Nucleus accumbens (tissue), 56 donors: ENCODE measurements at places on chromosomes 5 and 9.

DNA sequence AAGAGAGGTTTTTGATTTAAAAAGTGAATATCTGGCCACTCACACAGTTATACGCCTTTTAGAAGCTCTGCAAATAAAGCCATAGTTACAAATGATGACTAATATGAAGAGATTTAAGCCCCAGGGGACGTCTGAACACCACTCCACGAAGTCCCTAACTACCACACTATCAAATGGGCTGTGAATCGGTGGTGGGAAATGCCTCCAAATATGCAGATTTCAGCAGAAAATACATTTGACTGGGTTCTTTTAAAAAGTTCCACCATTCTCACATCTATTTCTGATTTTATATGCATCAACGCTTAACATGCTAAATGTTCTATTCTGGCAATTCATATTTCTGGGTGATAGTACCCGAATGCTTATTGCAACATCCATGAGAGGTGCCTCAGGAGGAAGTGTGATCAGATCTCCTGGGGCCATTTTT, 22.5 kb downstream of the TICAM2 start:
- DNase-seq = no peak

DNA sequence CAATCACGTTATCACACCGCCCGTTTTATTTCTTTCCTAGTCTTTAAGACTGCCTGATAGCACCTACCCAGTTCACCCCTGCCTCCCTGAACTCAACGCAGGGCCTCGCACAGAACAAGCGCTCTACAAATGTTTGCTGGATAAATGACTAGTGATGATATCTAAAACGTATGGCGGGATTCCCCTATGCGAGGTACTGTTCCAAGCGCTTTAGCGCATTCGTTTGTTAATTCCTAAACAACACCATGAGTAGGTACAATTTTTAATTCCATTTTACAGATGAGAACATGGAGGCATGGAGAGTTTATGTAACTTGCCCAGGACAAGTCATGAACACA, 6.6 kb downstream of the POU4F3 start:
- no peak for DNase-seq

DNA sequence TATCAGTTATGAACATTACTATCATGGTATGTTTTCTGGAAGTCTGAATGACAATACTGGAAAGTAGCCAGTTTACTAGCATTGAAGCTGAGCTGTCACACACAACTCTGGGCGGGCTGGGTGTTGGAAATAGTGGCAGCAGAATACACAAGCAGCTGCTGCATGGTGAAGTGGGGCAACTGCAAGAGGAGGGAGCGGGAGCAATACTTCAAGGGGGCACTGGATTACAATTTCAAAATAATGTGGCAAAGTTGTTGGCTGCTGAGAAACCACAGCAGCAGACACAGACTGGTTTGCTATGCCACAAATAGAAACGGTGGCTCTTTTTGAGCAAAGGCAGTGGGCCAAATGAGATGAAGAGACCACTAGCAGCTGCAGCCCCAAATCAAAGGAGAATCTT, 350.2 kb downstream of the KIAA0825 start:
- DNase-seq = no peak

DNA sequence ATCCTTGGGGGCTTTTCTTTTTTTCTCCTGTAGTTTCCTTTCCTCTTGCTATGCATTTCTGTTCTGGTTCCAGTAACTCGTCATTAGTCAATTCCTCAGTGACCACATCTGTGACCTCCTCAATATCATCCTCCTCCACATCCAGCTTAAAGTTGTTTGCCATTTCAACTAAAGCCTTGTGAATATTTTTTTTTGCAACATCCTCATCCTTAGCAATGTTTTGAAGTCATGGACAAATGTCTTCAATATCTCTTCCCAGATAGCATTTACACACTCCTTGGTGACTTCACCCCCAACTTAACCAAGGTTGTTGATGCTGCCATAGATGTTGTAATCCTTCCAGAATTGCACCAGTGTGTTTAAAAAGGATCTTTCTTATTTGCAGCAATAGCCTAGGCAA, 14.7 kb upstream of the ADRB2 start:
- DNase-seq = no peak

DNA sequence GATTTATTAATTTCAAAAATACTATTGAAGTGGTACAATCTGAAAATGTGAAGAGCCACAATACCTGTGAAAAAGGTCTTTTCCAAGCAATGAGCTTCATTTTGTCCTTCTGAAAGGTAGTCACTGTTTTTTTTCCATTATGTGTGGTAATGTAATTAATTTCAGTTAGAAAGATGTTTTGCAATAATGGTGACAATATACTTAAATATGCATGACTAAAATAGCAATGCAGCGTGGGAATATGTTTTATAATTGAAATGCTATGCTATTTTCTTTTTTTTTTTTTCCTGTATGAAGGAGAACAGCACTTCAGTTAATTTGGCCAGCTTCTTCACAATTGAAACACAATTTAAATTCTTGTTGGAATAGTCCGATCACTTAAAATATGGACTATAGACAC, 41.9 kb downstream of the NPR3 start:
- no peak for DNase-seq

DNA sequence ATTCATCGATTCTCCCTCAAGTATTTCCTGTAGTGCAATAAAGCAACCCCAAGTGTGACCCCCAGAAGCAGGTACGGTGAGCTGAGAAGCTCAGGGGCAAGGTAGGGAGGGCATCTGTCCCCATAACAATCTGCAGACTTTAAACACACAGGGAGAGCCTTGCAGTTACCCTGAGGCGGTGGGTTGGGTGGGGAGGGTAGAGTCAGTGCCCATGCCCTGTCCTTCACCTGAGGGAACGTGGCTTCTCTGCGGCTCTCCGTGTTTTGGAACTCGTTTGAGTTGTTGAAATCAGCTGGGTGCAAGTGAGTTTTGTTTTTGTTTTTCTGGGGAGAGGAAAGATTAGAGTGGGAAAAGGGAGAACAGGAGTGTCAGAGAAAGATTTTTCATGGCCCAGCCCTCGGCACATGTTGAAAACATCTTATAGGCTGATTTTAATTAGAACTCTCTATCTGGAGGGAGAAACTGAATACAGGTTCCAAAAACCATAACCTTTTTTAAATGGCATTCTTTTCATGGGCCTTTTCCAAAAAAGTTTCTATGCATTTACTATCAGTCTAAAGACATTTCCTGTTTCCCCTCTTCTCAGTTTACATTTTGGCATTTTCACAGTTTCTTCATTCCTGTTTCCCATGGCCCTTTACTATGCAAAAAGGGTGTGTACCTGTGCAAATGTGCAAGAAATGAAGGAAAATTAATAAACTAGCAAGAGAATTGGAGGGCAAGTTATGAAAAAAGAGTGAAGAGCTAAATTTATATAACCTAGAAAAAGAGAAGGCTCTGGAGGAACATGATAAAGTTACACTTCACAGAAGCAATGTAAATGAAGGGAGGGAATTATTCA, 266.5 kb upstream of the VLDLR start:
- no peak for DNase-seq

GRCh38 chr5:15807871-15808270, 307.9 kb downstream of the FBXL7 start:
- no peak for DNase-seq

- DNase-seq = no peak
Observed at GRCh38 chr9:111179577-111179976, 141.3 kb upstream of the LPAR1 start.

DNA sequence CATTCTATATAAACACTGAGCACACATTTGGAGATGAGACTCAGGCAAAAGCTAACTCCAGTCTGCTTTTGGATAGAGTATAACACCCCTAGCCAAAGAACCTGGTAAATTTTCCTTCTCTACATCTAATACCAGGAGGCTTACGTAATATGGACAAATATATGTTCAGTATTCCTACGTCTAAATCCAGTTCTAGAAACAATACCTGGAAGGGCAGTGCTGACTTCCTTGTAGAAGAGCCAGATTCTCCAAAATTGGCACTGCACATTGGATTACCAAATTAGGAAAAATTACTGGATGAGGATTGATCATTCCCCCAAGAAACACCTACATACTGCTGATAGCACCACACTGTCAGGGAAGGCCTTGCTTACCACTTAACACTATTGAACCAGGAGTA, 247.4 kb downstream of the SAXO1 start:
- no peak for DNase-seq

DNA sequence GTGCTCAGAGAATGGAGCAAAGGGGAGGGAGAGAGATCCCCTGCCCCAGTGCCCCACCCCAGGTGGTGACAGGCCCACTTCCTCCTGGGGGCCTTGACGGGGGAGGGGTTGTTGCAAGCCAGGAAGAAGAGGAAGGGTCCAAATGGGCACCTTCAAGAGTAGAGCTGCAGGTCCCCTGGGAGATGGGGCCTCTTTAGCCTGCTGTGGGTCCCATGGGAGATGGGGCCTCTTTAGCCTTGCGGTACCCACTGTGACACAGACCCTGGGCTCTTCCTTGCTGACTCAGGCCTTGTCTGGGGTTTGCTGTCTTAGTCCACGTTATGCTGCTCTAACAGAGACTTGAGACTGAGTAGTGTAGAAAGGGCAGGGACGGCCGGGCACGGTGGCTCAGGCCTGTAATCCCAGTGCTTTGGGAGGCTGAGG, 9.6 kb upstream of the TOR4A start:
- no peak for DNase-seq

- no peak for DNase-seq
Observed at GRCh38 chr9:38311382-38312270, 80.9 kb upstream of the ALDH1B1 start.

DNA sequence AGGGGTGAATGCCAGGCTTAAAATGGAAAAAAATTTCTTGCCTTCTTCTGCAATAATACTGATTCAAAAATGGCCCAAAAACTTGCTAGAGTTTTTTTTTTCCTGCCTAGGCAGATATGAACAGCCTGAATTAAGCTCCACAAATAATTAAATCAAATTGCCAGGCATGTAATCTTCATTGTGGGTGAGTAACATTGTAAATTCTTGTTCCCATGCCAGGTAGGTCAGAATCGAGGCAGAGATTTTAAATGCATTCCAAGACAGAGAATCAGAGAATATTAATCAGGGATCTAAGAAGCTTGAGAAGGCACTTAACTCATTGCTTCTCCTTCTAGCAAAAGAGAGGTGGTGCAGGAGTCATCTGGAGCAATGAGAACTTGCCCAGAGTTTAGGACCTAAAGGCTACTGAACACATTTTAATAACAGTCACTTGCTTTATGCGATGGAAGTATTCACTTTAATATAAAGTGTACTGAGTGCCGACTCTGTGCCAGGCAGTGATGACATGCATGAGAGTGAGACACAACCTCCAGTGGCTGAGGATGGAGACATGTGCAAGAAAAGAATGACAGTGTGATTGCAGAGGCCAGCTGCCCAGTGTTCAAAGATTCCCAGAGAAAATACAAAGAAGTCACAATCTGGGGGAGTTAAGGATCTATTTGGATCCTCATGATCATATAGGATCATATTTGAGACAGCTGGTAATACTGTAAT, 102.3 kb downstream of the APBA1 start:
- no peak for DNase-seq

GRCh38 chr5:83595217-83595616, 123.7 kb downstream of the VCAN start:
- no peak for DNase-seq

- no peak for DNase-seq
Observed at GRCh38 chr5:34867660-34868059, 28.7 kb downstream of the TTC23L start.

GRCh38 chr5:10760921-10761184, 181 bp downstream of the DAP start:
- no peak for DNase-seq

DNA sequence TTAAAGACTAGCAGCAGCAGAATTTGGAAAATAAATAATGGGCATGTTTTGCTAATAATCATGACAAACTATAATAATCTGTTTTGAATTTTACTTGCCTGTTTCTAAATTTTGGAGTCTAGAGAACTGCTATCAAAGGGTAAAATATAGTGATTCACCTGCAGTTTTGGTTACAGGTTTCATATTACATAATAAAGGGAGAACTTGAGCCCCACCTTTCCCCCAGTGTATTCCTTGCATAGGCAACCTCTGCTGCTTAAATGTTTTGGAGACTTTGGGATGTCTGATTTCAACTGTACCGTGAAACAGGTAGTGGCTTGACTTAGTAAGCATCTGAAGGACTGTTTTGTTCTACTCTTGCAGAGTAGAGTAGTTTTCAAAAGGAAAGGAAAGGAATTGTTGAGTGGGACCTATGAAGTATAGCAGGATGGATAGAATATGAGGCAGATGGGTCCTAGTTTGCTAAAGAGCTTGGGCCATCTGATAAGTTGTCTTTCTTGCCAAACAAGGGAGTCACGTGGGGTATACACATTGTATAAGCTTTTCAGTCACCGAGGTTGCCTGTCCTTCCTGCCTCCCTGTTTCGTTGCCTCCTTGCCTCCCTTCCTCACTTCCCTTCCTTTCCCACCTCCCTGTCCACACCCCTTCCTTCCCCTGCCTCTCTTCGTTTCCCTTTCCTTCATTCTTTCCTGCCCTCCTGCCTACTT, 19.1 kb downstream of the CREBRF start:
- no peak for DNase-seq

DNA sequence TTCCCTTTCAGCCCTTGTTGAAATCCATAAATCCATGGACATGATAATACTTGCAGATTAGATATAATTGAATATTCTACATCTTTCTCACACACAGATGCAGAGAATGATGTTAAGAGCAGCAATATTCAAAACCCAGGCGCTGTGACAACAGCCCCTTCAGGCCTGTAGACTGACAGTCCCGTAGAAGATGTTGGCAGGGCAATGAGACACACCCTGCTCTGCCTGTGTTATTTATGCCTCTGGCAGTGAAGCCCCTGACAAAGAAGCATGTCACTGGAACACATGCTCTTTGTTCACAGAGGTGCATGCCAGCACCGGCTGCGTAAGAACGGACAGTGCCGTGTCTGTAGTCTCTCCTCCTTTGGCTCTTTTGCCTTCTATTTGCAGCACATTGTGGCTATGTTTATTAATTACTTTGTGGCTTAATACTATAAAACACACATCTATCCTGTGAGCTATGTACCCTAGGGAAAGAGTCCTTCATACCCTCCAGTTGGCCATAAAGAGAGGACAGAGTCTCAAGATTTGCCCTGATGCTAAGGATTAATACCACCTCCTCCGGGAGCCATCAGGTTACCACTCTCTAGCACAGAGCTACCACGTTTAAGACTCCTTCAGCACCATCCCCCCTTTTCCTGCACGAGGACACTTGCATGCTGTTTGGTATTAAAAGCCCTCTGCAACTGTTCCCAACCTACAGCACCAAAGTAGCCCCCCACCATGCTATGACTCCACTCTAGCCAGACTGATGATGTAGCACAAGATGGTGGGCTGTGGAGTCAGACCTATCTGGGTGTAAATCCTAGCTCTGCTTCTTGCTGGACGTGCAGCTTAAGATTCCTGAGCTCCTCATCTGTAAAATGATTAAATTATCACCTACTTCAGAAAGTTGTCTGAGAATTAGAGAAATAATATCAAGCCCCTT, 2.0 kb upstream of the ANP32B start:
- DNase-seq = no peak

- no peak for DNase-seq
Observed at GRCh38 chr9:95027914-95028852, 289.3 kb downstream of the FANCC start.
